ENCODE measurements at places on chromosomes 1 and 21.

DNA sequence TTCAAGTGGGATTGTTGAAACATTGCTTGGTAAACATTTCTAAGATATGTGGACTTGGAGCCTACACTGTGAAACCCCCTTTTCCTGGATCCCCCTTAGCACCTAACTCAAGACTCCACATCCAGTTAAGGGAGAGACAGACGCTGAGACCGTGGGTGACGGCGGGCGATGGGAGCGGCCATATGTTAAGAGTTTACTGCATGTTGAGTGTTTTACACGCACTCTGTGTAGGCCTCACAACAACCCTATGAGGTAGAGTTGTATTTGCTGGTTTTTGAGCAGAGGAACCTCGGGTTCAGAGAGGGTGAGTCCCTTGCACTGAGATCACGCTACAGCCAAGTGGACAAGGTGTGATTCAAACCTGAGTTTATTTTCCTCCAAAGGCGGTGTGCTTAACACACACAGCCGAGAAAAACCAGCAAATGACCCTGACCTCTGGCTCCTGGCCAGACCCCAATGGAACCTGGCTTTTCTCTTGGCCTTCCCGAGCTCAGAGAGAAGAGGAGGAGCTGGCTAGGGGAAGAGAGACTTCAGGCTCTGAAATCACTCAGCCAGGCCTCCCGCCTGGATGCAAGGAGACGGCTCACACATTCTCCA is 46.9 kb upstream of the GOLT1A start:
- DNase-seq, result no peak

- DNase-seq, result no peak
These were observed 2.5 kb downstream of the FCRL4 start for GRCh38 chr1:157595356-157595755.

DNA sequence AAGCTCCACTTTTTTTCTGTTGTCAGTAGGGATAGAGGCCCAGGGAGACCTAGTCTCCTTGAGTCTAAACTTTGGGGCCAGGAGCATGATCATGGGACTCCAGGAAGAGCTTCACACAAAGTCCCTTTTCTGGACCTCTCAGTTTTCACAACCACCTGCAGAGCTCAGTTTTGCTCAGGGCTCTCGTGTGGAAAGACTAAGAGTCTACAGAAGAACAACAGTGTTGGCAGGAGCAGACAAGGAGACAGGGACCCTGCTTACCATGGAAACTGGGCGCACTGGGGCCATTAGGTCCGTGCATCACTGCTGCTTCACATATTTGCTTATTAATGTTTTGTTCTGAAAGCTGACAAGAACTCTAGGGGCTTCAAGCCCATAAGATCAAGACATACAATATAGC is 63.9 kb upstream of the HSD17B7 start:
- no peak for DNase-seq

GRCh38 chr1:213962508-213962907 is 25.3 kb upstream of the PROX1 start:
- DNase-seq, result no peak

- no peak for DNase-seq
These were observed 2.8 kb upstream of the ECE1 start for GRCh38 chr1:21292984-21293536.

DNA sequence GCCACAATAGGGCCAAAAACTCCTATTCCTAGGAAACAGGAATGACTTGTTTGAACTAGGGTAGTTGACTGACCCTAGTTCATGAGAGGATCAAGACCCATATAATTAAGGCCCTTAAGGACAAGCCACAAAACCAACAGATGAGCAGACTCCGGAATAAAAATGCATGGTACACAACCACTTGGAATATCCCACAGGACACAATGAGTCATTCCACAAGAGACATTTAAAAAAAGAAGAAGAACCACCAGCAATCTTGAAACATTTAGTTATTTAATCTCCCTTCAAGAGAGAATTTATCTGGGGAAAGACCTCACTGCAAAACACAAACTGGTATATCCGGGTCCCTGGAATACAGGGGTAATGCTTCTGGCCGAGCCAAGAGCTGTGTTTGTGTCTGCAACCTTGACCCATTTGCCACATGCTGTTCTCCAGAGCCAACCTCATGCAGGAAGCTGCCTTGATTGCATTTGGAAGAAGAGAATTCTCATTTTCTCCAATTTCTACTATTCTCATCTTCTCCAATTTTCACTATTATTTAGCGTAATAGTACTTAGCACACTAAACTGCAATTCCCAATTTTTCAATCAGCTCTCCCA is 135.5 kb downstream of the TGFBR3 start:
- DNase-seq, result no peak

GRCh38 chr1:240991230-240991629 is 365.8 kb downstream of the RGS7 start:
- DNase-seq, result no peak

DNA sequence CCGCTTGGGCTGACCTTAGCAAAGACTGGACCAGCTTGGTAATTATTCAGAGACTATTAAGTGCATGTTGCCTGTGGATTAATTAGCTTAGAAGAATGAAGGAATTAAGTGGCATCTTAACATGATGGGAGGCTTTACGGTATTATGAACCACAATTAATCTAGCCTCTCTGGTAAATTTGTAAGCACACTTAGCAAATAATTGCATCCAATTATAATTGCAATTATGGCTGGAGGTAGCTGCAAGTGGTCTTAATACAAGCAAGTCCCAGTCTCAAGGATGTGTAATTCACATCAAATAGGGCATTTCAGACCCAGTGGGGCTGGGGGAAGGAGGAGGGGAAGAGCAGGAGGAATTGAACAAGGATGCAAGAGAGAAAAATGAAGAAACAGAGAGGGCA is 151.6 kb downstream of the CNIH3 start:
- no peak for DNase-seq

GRCh38 chr21:20730441-20730840 is 267.8 kb upstream of the NCAM2 start:
- DNase-seq, result no peak

DNA sequence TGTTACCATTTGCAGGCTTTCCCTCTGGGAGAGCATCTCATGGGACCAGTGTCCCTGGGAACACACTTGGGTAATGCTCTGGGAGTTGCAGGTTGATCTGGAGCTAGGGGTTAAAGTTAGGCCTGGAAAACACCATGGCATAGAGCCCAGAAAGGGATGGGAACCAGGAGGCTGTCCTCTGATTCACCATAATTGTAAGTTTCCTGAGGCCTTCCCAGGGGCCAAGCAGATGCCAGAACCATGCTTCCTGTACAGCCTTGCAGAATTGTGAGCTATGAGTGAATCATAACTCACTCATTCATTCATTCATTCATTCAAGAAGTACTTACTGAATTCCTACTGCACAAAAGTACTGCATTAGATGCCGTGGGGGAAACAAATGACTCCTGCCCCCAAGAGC is 50.0 kb downstream of the LACTBL1 start:
- no peak for DNase-seq

DNA sequence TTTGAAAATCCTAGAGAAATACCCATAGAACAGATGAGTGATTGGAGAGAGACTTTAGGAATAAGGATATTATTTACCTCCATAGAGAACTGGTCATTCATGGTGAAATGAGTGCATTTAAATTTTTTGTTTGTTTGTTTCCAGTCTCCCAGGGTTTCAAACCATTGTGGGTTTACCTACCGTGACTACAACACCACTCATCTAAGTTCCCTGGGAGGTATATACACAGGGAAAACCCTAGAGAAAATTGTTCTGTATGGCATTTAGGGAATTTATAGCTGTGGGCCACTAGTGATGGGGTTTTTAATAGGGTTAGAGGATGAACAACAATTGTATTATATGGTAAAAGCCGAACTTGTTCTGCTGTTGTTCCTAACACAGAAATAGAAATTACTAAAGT is 109.2 kb downstream of the USP25 start:
- DNase-seq, result no peak

DNA sequence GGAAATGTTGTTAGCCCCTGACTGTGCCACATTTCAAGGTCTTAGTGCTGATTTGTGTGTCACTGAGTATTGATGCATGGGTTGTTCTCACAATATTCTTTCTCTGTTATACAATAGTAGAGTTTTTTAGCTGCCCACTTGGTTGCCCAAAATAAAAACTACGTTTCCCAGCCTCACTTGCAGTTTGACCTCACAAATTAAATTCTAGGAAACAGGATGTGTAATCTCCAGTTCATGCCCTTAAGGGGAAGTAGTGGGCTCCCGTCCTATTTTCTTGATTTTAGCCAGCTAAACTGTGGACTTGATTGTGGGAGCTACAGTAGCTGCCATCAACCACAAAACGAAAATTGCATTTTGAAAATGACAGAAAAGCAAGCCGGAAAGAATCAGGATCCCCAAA is 27.3 kb upstream of the LAMC1 start:
- DNase-seq, result no peak

DNA sequence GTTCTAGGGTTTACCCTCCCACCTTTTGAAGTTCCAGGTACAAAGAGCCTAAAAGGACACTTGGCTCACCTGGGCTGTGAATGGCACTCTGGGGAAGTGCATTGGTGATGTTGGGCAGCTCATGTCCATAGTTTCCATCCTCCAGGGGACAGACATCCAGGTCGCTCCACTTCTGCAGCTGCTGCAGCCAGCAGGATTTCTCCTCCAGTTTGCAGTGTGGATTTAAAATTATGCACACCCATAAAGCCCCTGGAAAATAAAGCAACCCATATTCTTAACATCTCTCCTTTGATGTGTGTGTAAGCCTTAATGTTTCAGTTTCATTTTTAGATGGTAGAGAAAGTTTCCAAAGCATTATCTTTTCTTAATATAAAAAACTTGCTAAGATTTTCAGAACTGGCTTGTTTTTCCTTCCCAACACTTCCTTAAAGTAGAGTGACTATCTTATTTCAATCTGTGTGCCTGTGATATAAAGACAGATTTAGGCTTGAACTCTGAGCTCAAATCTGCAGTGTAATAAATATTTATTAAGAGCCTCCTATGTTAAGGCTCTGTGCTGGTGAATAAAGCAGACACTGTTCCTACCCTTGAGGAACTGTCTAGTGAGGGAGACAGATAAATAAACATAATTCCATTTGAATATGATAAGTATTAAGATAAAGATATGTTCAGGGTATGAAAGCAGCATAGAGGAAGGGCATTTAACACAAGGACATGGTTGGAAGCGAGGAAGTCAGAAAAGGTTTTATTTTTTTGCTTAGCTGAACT is 39.1 kb downstream of the UROD start:
- DNase-seq, result no peak

GRCh38 chr21:14080040-14080763 is 130.6 kb downstream of the LIPI start:
- no peak for DNase-seq

GRCh38 chr1:84479998-84480397 is 932 bp downstream of the RPF1 start:
- DNase-seq, result no peak

- no peak for DNase-seq
These were observed 42.7 kb downstream of the ZSCAN20 start for GRCh38 chr1:33515112-33515511.

DNA sequence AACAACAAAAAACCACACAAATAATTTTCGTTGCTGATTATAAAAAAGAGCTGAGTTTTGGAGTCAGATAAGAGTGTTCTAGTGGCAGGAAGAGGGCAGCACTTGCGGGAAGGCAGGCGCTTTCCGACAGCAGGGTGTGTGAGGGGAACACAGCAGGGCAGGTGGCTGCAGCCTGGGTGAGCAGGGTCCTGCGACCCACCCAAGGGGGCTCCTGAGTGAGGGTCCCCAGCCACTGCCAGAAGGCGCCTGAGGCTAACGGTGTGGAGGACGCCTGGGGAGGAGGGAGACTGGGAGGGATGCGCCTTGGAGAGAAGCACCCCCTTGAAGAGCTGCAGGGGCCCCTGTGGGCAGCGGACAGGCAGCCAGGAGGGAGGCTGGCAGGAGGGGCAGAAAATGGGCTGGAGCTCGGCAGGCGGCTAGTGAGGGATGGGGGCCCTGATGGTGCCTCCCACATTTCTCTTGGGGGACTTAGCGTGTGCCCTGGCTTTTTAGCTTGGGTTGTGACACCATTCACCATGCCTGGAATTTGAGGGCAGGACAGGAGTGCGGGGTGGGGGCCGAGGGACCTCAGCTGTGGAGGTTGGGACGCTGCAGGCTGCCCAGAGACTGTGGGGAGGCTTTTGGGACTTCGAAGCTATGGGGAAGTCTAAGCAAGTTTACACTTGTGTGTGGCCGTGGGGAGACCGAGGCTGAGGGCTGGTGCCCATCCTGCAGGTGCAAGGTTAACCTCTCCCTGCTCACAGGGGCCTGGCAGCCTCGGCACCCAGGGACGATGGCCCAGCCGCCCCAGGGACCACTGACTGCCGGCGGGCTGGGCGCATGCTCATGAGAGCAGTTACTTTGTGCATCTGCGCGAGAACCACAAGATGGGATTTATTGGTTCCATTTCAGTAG is 111.4 kb downstream of the SIK1 start:
- DNase-seq, result no peak

- DNase-seq, result no peak
These were observed 96.7 kb upstream of the TRABD2B start for GRCh38 chr1:48093696-48094528.

GRCh38 chr1:244049162-244050013 is 1.7 kb upstream of the ZBTB18 start:
- no peak for DNase-seq

DNA sequence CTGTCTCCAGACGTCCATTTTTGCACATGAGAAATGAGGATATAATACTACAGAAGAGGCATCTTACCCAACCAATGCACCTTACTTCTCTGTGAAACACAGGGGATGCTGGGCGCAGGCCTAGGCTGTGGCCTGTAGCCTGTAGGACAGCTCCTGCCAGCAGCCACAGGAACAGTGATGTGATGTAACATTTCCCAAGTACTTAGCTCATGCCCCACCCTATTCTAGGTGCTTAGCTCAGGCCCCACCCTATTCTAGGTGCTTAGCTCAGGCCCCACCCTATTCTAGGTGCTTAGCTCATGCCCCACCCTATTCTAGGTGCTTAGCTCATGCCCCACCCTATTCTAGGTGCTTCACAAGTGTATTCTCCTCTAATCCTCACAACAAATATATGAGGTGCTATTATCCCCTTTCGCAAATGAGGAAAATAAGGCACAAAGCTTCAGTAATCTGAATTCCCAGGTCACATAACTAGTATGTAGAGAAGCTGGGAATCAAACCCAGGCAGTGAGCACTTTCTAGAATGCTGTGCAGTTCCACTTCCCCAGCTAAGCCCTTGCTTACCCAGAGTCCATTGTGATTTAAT is 4.6 kb upstream of the NAXE start:
- no peak for DNase-seq

DNA sequence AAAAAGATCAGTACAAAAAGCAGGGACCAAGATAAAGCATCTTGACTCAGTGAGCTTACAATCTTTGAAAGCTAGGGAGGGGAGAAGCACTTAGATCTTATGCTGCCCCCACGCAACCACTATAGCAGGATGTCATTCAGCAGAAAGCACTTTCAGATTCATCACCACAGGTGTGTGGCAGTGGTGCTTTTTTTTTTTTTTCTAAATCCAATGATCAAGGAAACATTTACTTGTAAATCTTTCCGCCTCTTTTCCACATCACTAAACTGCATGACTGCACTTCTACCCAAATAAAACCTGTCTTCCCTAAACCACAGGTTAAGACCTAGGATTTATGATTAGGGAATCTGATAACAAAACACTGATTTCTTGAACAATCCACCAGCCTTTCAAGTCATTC is 154.8 kb downstream of the SLC45A1 start:
- DNase-seq, result no peak
